ENCODE measurements at places on chromosomes 12 and 14. TPM values are rescaled to one million over a fixed set of nuclear protein-coding genes. Genes with fewer than 3 reads are reported as not detected.

DNA sequence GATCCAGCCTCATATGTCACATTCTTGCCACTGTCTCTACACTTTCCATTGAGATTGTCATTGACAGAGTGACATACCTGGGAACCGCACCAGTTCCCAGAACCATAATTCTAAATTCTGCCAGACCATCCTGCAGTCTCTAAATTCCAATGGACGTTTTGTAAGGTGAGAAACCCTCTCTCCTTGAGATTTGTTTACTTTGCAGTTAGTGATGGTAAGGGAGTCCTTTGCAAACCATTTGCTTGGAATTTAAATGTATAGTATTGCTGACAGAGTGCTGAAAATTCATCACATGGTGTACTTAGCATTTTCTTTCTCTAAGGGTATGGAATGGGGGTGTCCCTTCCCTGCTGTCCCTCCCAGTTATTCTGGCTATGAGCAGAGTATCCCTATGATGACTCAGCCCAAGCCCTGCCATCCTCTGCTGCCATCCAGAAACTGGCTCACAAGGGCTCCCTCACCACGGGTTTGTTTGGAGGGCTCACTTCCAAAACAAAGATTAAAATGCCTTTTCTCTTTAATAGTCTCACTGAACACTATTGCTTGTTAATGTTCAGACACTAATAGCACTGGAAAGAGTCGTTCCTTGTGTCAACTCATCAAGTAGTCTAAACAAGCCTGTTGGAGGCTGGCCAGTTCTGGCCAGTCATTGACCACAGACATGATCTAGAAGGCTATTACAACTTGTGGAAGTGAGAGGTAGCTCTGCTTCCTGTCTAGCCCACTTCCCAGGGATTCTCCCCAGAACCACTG is 129.0 kb upstream of the HMGA2 start:
- peak; percentile 100 for DNase-seq

- DNase-seq, result no peak
Measured at GRCh38 chr12:3520168-3520567, 29.2 kb downstream of the PRMT8 start.

GRCh38 chr12:82880442-82880901 is 193.8 kb downstream of the TMTC2 start:
- no peak for DNase-seq

- no peak for DNase-seq
Measured at GRCh38 chr12:24246934-24247333, 297.5 kb upstream of the SOX5 start.

DNA sequence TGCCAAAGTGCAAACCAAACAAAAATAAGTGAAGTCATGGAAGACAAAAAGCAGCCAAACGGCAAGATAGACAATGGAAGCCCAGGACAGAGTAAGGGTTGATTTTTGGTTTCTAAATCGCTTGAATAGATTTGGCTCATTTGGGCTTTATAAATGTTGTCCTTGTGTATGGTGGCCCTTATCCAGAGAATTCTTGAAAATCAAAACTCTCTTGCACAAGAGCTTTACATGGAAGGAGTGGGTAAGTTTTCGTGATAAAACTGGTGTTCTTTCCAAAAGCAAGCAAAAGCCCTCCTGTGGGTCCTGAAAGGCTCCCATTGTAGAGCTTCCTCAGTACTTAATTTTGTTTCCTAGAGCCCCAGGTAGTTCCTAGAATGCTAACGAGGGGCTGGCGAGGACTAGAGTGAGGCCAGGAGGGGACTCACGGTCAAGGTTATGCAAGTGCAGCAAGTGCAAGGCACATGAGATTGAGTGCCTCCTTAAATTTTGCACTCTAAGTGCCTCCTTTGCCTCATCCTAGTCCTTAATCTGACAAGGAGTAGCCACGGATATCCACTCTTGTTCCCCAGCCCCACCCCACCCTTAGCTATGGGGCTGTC is 4.1 kb downstream of the SIX6 start:
- no peak for DNase-seq

DNA sequence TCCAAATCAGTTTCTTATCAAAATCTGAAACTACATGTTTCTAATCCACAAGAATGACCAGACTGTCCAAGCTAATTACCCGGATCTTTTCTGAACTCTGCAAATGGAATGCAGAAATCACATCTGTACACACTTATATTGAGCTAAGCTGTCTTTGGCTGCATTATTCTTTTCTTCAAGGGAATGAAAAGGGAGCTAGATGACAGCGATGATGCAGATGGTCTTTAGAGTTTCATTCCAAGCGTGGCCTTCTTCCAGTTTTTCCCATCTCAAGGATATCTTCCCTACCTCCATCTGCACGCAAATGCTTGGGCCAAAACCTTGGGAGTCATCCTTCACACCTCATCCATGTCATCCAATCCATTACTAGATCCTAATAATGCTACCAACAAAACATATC is 12.6 kb downstream of the KCNH5 start:
- DNase-seq, result no peak

The NINJ2 gene
- total RNA-seq, result not detected

DNA sequence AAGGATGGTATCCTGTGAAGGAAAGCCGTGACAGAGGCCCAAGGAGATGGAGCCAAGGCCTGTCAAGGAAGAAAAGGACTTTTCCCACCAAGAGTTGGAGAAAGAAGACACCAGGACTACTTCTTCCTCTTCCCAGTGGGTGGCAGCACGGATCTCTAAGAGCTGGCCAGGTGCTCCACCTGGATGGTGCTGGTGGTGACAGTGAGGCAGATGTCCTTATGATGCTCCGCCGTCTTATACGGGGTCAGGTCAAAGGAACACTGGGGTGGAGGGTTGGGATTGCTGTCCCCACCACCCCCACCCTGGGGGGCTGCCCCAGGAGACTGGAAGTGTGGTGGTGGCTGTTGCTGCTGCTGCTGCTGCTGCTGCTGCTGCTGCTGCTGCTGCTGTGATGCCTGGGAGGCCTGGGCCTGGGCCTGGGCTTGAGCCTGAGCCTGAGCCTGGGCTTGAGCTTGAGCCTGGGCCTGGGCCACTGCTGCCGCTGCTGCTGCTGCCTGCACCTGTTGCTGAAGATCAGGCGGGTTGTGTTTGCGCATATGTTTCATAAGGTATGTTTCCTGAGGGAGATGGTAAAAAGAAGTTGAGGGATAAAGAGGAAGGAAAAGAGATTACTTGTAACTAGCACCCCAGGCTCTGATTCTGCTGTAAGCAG is 4.8 kb upstream of the ING4 start:
- DNase-seq, result no peak

- no peak for DNase-seq
Measured at GRCh38 chr14:22641846-22642245, 2.3 kb downstream of the OR6J1 start.

- DNase-seq, result peak; percentile 78
Measured at GRCh38 chr12:111773801-111774551, 7.2 kb downstream of the ALDH2 start.

The ANKRD33 gene
- not detected for total RNA-seq

DNA sequence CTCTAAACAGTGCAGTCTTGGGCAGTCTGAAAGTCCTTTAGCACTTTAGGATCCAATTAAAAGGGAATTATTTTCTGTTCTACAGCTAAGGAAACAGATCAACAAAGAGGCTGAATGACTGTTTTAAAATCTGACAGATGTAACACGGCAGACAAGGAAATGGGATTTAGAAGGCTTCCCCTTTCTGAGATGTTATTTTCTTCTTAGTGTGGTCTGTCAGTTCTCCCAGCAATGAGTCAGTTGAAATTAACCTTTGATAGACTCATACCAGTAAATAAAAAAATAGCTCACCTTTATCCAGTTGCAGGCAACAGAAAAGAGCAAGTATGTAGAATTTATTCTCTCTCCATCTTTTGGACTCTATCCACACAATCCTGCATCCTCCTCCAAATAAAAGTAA is 98.1 kb downstream of the NEDD1 start:
- DNase-seq, result no peak

DNA sequence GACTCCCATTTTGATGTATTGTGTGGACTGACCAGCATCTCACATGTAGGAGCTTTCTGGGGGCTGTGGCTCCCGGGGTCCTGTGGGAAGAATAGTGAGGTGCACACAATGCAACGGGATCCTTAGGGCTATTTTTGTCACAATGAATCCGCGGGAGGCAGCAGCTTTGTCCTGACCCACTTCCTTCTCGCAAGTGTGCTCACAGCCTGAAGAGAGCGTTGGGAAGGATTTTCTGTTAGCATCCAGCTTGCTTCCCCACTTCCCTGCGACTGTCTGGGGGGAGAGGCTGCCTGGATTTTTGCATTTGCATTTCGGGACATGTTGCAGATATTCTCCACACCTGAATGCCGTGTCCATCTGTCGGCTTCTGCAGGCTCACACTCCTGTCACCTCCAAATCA is 31.9 kb downstream of the FZD10 start:
- DNase-seq, result no peak

DNA sequence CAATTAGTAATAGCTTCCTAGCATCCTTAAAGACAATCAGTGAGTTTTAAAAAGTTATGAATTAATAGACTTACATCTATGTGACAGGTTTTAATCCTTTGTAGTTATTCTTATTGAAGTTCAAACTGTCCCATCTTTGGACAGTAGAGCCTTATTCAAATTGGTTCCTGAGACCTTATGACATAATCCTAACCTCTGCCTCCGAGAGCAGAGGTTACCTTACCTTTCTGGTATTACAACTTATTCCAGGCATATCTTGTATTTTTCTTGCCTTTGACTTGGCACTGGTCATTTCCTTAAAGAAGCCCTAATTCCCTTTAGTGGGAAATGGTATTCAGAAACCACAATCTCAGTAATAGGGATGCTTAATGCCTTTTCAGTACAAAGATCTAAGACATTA is 21.8 kb downstream of the BTBD7 start:
- no peak for DNase-seq

The SMCO3 gene
- not detected for total RNA-seq

All from kidney epithelial cell (primary cell).